NCI-H1417 (cell line): ENCODE measurements at places on chromosomes 1 and 21.
A peak's percentile ranks its signal among the peaks of the same experiment; 100 is the strongest.

GRCh38 chr1:154975409-154976059 is 1.1 kb downstream of the CKS1B start:
- DNase-seq, result peak; percentile 54

DNA sequence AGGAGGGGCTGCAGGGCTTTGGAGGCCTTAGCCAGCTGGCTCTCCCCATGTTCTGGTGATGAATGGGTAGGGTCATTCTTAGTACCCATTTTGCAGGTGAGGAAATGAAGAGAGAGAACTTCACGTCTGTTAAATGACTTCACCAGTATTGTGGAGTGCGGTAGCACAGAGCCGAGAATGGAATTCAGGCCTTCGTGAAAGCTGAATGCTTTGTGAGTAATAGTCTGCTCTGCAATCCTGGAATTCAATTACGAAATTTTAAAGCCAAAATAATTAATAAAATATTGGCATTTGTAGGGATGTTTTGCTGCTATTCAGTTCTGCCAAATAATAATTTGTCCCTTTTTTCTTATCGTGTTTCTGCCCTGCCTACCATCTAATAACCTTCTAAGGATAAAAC is 197.7 kb downstream of the GREM2 start:
- DNase-seq, result no peak

- no peak for DNase-seq
Observed at GRCh38 chr1:245969283-245969682, 537.8 kb downstream of the SMYD3 start.

- DNase-seq, result no peak
Observed at GRCh38 chr1:100575406-100575805, 37.5 kb downstream of the GPR88 start.

DNA sequence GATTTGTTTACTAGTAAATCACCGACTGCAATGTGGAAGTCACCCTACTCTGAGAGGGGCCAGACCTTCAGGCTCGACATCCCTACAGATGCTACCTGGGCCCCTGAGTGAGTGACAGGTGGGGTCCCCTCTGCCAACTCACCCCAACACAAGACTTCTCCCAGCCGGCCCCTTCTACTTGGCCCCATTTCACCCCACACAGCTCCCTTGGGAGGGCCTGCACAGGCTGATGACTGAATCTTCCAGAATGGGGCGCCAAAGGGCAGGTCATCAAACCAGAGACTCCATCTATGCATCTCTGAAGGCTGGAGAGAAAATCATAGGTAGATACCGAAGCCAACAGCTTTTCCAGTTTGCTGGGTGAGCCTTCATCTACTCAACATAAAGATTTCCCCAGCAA is 9.4 kb upstream of the S100A8 start:
- DNase-seq, result peak; percentile 28

DNA sequence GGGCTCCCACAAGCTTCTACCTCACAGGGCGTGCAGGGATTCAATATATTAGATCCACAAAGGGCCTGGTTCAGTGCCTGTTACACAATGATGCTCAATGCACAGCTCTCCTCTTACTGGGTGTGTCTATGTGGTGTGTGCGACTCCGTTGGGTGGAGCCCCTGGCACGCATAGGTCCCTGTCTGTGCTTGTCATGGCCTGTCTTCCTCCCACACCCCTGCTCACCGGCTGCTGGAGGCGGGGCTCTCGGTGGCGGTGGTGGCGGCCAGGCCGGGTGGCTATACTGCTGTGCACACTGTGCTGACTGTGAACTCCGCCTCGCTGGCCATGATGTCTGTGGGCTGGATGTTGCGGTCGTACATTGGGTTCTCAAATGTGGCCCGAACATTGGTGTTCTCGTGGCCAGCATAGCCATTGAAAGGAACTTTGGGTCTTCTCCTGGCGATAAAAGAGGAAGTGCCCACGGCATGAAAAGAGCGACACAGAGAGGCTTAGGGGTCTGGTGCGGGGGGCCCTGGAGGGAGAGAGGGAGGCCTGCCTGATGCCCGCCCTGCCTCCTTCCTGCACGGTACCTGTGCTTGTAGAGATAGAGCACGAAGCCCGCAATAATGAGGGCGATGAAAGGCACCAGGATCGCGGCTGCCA is 46.9 kb downstream of the ZSCAN20 start:
- DNase-seq, result no peak

- DNase-seq, result no peak
Observed at GRCh38 chr21:27277110-27277509, 310.2 kb upstream of the ADAMTS5 start.

DNA sequence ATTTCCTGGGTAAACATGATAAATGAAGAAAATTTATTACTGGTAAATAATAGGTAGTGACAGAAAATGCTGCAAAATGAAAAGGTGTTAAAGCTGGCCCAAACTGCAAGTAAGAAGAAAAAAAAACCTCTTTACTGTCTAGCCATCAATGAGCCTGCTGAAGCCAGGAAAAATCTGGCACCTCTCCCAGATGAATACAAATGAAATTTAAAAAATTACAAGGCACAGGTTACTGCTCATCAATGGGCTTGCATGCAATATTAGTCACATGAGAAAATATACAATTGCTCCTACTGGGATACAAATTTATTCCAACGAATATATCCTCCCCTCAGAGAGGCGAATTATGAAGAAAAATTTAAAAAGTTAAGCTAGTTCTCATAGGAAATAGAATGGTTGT is 1422.5 kb downstream of the KCNT2 start:
- no peak for DNase-seq

GRCh38 chr1:116031302-116031835 is 55.1 kb downstream of the SLC22A15 start:
- DNase-seq, result no peak

GRCh38 chr1:47231301-47232186 is 481 bp downstream of the TAL1 start:
- no peak for DNase-seq

DNA sequence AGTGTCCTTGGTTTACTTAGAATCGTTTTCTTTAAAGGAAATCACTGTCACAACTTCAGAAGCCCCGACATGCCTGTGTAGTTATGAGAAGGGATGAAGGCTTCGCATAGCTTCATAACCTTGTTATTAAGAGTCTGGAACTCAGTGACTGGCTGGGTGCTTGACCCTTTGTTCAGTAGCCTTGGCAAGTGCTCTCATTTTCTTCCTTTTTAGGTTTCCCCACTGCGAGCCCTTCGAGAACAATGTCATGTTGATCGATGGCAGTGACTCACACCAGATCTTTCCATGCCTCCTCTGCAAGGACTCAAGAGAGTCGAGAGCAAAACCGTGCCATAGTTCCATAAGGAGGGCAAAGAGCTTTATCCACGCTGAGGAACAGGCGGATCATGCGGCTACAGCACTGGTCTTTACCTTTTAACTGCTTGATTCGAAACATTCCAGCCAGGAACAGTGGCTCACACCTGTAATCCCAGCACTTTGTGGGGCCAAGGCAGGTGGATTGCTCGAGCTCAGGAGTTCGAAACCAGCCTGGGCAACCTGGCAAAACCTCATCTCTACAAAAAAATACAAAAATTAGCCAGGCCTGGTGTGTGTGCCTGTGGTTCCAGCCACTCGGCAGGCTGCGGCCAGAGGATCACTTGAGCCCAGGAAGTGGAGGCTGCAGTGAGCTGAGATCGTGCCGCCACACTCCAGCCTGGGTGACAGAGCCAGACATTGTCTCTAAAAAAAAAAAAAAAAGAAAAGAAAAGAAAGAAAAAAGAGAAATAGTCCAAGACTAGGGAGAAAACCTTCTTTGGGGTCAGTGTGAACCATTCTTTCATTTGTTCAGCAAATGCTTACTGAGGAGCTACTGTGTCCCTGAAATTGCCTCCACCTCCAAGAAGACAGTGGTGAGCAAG is 95.4 kb upstream of the ERRFI1 start:
- DNase-seq, result no peak

DNA sequence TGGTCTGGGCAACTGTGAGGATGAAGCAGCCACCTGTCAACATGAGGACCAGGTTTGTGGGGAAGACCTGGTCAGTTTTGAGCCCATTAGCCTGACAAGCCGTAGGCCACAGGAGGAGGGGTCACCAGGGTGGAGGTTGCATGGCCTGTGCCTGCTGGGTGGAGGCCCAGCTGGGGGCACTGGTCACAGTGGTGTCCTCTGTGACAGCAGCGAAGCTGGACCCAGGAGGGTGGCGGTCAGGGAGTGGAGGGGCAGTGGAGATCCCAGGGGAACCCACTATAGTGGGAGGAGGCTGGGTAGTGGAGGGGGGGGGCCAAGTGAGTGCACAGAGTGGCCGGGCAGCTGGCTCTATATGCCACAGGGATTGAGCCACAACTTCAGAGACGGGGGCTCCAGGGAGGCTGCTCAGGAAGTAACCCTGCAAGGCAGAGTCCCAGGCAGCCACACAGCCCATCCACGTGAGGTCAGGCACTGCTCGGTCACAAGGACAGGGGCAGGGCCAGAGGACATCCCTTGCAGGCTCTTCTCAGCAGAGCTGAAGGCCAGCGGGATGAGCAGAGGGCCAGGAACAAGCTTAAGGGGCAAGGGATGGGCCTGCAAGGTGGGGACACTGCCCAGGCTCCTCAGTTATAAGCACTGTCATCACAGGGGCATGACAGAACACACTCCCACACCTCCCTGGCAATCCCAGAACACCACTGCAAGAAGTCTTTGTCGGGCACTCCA is 2.3 kb upstream of the C1orf35 start:
- no peak for DNase-seq

- no peak for DNase-seq
Observed at GRCh38 chr1:89671775-89672488, 39.0 kb downstream of the LRRC8C start.

DNA sequence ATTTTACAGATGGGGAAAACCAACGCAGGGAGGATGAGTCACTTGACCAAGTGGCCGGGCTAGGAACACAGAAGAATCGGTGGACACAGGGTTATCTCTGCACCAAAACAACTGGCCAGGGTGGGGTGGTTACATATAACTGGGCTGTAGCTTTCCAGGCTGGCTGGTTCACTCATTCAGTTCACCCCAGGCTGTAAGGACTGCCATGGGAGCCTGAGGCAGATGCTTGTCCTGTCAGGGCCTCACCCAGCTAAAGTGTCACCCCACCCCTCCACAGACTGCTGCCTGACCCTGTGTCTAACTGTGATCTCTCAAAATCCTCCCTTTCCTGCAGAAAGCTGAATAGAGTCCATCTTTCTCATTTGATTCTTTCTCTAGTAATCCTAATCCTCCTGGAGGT is 387.3 kb downstream of the RYR2 start:
- no peak for DNase-seq

GRCh38 chr1:234292011-234292410 is 81.2 kb upstream of the COA6 start:
- DNase-seq, result no peak

- DNase-seq, result no peak
Observed at GRCh38 chr1:205915354-205915990, 27.8 kb downstream of the SLC26A9 start.

DNA sequence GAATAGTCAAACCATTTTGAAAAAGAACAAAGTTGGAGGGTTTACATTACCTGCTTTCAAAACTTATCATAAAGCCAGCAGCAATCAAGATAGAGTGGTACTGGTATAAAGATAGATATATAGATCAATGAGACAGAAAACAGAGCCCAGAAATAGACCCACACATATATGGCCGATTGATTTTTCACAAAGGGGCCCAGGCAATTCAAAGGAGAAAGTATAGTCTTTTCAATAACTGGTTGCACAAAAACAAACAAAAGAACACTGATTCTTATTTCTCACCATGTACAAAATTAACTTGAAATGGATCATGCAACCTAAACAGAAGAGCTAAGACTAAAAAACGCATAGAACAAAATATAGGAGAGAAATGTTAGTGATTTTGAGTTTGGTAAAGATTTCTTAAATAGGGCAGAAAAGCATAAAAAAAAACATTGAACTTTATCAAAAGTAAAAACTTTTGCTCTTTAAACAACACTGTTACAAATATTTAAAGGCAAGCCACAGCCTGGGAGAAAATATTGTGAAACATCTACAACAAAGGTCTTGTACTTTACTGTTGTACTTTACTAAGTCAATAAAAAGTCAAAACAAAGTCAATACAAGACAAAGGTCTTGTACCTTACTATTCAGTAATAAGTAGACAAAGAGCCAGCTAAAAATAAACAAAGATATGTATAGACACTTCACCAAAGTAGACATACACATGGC is 50.2 kb downstream of the ST3GAL3 start:
- no peak for DNase-seq

DNA sequence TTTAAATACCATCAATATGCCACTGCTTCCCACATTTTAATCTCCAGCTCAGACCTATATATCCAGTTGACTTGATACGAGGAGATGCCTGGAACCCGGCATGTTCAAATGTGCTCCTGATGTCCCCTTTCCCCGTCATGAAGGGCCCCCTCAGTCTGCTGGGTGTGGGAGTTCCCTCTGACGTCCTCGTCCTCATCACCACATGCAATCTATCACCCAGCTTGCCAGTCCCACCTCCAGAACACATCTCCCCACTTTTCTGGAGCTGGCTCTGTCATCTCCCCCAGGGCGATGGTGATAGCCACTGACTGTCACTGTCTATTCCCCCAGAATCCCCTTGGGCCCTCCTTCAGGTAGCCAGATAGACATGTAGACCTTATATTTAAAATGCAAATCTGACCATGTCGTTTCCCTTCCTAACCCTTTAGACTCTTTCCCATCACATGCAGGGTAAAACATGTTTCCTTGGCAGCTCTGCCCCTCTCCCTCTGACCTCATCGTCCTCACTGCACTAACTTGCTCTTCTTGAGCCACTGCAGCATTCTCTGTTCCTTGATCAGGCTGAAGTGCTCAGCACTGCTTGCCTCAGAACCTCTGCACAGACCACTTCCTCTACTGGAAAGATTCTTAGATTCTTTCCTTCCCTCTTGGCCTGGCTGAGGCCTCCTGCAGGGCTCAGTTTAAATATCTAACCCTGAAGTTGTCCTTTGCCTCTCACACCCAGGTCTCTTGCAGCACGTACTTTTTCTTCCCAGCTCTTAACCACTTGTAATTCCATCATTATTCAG is 7.4 kb downstream of the AZIN2 start:
- no peak for DNase-seq

DNA sequence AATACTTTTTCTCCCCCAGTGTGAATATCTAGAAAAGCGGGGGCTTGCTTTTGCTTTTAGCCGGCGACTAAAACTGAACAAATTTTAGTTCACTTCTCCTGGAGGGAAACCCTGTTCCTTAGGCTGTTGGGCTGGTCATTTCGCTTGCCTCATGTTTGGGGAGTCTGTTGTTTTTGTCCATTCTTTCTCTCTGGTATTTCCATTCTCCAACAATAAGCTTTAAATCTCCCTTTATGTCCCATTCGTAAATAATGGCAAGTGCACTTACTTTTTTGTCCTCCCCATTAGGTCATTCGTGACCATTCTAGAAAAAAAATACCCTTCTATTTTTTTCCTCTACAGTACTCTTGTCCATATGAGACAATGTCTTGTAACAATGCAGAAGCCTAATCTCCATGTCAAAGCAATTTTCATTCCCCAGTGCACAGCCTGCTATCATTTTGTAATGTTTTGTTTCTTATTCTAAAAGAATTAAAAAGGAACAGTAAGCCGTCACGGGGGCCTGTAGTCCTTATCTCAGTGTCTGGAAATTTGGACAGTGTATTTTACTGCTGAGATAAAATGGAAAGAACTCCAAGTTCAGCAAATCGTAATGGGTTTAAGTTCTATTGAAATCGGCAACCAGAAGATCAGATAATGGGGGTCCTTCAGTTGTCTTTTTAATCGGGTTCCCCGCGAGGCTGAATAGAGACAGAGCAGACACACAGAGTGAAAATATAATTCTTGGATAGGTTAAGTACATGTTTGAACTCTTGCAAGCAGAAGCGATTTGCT is 21.8 kb downstream of the PROX1 start:
- peak; percentile 37 for DNase-seq
